Stimulated activated CD8-positive, alpha-beta memory T cell treated with anti-CD3 and anti-CD28 coated beads, Interleukin-2, amount 100 ng/mL, for 48 hours (primary cell): ENCODE measurements at places on chromosomes 5 and 9.

DNA sequence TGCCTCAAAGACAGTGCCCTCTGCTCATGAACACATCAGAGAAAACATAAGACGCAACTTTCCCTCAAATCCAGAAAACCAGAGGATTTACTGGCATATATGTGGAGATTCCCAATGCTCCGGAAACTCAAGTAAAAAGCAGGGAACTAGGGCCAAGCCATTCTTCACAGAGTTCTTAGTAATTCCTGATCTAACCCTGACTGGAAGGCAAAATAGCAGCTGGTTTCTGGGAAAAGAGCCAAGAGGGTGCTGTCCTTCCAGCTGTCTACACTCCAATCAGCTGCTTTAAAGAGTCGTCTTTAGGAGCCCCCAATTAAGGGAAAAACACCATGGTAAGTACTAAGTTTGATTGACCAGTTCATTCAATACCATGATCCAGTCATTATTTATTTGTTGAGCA is 49.6 kb downstream of the GNA14 start:
- no peak for DNase-seq

DNA sequence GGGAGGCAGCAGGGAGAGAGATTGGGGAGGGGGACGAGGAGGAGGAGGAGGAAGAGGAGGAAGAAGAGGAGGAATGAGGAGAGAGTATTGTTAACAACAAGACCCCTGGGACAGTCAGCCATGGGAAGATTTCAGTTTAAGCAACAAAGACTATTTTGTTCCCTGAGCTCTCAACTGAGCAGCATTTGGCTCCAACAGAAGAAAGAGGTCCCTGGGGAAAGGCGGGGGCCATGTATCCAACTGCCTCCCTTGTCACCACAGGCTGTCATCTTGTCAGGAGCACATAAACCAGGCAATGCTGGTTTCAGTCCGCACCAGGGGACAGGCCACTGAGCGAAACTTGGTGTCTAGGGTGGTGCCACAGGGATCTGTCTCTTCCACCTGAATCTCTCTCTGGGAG is 316.1 kb downstream of the TLE1 start:
- DNase-seq: no peak

GRCh38 chr5:173015598-173016455 is 32.3 kb downstream of the ATP6V0E1 start:
- no peak for DNase-seq

DNA sequence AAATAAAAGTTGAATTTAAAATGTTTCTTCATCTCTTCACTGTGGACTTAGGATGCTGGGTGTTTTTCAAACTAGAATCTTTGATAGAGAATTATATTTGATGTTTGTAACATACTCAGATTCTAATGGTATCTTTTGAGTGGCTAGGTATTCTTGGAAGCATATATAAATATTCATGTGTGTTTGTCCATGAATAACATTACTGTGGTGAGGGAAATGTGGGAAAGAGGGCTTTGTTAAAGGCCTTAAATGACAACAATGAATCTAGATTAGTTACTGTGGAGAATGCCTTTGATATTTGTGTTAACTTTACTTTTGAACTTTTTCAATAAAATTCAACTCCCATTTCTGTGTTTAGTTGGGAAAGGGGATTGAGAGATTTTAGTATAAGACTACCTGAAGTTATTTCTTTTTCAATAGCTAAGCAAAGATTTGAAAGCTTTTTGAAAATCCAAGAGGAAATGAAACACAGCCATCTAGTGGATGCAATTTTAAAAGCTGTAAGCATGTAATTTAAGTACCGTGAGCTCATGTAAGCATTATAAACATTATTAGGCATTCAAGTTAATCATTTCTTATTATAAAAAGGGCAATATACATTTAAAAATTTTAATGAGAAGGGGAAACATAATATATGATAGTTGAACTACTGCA is 69.6 kb downstream of the CCDC171 start:
- DNase-seq: no peak

GRCh38 chr5:42397267-42397666 is 26.0 kb upstream of the GHR start:
- DNase-seq: no peak

GRCh38 chr5:74320526-74320925 is 320.0 kb downstream of the ENC1 start:
- no peak for DNase-seq
